Glutamatergic neuron (in vitro differentiated cells): ENCODE measurements at places on chromosomes 5 and 9.

- DNase-seq: peak; percentile 63
Measured at GRCh38 chr5:180201051-180201987, 7.7 kb downstream of the RASGEF1C start.

DNA sequence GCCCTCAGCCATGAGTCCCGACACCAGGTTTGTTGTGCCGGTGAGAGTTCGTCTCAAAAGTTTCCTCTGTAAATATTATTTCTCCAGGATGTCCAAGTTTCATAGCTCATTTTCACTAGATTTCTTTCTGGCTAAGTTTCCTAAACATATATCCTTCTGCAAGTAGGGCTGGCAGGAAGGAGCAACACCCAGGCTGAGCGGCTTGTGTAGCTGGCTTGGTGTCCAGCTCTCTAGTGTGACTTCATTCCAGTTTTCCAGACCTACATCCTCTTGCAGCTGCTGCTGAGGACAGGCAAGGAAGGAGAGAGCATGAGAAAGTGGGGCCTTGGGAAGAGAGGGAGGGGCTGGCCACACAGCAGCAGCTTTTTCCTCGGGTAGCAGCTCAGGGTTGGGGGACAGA lies 80.3 kb downstream of the FGF1 start:
- DNase-seq: no peak

DNA sequence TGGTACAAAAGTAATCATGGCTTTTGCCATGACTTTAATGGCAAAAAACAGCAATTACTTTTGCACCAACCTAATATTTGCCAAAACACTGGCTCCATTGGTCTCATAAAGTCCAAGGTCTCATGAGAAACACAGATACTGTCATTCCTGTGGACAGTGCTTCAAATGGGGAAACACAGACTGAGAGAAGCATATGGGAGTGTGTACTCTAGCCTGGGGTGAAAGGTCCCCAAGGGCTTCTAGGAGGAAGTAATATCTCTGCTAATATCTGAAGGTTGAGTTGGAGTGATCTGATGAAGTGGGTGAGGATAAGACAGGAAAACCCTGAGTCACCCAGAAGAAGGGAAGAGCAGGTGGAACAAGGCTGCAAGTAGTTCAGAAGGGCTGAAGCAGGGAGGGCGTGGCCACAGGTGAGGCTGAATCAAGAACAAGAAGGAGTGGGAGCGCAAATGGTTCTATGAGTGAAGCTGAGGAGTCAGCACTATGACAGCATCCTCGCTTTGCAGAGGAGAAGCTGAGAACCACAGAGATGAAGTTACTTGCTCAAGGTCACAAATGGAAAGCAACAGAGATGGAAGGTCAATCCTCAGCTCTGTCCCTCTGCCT lies 164.1 kb downstream of the ASTN2 start:
- DNase-seq: no peak

- no peak for DNase-seq
Measured at GRCh38 chr9:1102642-1102970, 52.4 kb downstream of the DMRT2 start.

DNA sequence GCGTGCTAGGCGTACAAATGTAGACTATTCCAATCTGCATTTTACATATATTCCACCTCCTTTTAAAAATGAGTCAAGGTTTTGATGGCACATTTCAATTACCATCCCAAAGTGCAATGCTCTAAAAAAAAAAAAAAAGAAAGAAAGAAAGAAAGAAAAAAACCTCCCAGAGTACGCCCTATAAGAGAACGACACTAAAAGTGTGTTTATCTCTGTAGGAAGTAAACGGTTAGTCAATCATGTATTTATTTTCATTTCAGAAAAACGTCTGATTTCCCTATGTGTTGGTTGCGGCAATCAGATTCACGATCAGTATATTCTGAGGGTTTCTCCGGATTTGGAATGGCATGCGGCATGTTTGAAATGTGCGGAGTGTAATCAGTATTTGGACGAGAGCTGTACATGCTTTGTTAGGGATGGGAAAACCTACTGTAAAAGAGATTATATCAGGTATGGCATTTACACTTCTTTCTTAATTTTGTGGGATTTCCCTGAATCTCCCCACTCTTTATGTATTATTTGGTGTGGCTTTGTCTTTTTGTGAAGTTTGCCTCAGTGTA lies 1.1 kb downstream of the ISL1 start:
- no peak for DNase-seq

DNA sequence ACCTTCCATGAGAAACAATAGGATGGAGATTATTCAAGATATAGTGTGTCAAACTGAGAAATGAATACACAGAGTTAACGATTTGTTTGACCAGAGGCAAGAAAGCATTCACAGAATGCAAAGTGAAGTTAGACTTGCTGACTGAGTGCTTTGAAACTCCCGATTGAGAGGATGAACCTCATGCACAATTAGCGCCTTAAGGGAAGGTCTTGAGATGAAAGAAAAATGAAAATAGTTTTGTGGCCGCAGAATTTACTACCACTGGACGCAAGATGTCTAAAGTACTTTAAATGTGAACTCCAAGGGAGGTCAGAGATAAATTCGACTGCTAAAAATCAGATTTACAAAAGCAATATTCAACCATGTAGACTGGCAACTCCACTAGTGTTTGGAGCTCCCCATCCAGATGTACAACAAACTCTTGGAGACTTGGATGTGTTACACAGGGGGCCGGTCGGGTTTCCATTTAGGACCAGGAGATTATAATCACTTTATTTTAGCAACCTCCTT lies 707 bp upstream of the RIMOC1 start:
- DNase-seq: no peak

DNA sequence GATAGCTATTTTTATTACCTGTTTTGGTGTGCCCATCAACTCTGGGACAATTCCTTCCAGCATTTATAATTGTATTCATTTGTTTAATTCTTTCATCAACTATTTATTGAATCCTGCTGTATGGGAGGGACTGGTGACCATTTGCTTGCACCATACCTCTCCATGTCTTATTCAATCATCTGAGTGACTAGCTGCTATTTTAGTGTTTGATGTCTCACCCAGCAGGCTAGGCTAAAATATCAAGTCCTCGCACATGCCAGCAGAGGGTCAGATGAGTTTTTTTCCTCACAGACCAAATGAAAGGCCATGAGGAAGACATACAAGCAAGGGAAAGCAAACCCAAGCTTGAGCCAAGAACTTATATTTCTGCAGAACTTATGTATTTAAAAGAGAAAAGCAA lies 63.9 kb downstream of the CETN3 start:
- no peak for DNase-seq

GRCh38 chr9:79580055-79580454 lies 8.3 kb downstream of the TLE4 start:
- no peak for DNase-seq
